ENCODE measurements at places on chromosomes 5 and 9.

- DNase-seq: no peak
Measured at GRCh38 chr5:108503986-108504385, 122.1 kb upstream of the FBXL17 start.

DNA sequence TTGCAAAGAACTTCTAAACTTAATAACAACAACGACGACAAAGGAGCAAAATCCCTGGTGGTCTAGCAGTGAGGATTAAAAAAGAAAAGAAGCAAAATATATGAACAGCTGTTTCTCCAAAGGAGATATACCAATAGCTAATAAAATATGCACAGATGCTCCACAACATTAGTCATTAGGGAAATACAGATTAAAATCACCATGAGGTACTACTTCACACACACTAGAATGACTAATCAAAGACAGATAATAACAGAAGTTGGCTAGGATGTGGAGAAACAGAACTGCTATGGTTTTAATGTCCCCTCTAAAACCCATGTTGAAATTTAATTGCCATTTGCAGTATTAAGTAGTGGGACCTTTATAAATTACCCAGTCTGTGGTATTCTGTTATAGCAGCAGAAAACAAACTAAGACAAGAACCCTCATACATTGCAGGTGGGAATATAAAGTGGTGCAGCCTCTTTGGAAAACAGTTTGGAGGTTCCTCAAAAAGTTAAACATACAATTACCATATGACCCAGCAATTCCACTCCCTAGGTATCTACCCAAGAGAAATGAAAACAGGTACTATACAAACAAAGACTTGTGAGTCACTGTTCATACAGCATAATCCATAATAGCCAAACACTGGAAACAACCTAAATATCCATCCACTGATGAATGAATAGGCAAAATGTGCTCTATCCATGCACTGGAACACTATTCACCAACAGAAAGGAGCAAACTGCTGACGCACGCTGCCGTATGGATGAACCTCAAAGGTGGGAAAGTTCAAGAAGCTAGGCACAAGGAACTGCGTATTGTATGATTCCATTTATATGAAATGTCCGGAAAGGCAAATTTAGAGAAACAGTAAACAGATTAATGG, 11.4 kb upstream of the DUSP1 start:
- no peak for DNase-seq

DNA sequence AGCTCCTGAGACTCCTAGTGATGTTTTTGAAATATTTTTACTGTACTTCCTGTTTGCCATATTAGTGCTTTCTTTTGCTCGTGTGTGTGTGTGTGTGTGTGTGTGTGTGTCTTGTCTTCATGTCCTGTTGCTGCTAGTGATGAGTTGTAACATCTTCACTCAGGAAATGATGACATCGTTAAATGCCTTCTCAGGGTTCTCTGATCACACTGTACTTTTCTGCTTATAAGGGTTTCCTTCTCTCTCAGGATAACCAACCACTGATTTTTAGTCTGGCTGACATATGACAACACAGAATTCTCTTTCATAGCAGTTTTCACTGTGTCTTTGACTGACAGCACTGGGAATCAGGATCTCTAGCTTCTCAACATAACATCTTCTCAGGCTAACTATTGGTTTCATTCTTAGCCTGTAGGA, 16.1 kb downstream of the SV2C start:
- no peak for DNase-seq

- DNase-seq: no peak
Measured at GRCh38 chr9:20532584-20532983, 89.7 kb downstream of the MLLT3 start.

DNA sequence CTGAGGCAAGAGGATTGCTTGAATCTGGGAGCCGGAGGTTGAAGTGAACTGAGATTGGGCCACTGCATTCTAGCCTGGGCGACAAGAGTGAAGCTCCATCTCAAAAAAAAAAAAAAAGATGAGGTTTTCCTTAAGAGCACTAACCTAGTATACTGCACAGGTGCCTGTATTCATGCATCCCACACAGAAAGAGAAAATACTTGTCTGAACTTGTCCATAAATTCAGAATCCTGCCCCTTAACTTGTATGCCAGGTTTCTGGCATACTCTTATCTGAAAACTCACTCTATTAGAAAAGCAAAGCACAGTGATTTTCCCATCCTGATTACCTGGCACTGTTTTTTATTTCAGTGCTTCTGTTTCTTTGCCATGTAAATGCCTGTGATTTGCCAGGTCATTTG, 125.3 kb upstream of the CDKN2B start:
- DNase-seq: no peak

All from activated T-helper 1 cell treated with Interleukin-2 at 50 U/mL for 16 hours (primary cell).